Brain (organoid and tissue), 16 donors: ENCODE measurements at places on chromosomes 16 and 17. TPM values are rescaled to one million over a fixed set of nuclear protein-coding genes. Genes with fewer than 3 reads are reported as not detected.

Gene OTOA
- not detected for polyA plus RNA-seq

Gene KCNJ18
- not detected for polyA plus RNA-seq

Gene SGCA
- polyA plus RNA-seq, result 1.6 TPM

Gene PYY
- polyA plus RNA-seq, result not detected

Gene KIF2B
- polyA plus RNA-seq, result not detected

Gene KREMEN2
- 1.1 TPM for polyA plus RNA-seq

Gene CACNG3
- 13.6 TPM for polyA plus RNA-seq

Gene MPV17L
- polyA plus RNA-seq, result 2.1 TPM

- no peak for DNase-seq
These were observed at the start of gene HOXB9 for GRCh38 chr17:48626245-48627117. Gene HOXB9, minus strand, starts transcription at chr17:48626358. Its CDS starts 89 bp downstream, at chr17:48626269.

- no peak for DNase-seq
These were observed 21.9 kb downstream of the CPPED1 start for GRCh38 chr16:12781777-12782176.

DNA sequence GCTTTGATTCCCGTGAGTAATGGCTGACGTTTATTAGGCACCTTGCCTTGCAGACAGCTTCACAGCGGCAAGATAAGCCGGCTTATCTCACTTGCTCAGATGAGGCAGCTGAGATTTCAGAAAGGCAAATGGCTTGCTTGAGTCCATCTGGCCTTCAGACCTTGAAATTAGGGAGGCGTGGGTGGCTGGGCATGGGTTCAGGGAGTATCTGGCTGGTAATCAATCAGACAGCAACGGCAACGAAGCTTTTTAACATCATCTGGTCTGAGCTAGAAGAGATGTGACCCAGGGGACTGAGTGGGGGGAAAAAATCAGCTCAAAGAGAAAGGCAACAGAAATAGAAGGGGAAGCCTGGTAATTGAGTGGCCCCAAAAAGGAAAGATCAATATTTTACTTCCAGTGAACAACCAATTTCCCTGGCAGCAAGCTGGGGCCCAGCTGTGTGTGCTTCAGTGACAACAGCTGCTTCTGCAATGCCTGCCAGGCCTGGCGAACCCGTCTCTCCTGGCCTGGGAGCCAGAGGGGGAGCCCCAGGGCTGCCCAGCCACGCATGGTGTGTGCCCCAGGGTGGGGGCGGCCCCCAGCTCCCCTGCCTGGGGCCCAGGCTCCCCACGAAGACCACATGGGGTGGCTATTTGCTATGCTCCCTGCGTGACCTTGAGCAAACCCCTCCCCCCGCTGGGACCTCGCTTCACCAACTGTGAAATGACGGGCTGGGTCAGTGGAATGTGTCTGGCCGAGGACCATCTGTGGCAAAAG, 34.0 kb downstream of the RAB11FIP4 start:
- DNase-seq, result peak; percentile 56

- no peak for DNase-seq
These were observed 18.4 kb upstream of the MRPS23 start for GRCh38 chr17:57868007-57868909.

DNA sequence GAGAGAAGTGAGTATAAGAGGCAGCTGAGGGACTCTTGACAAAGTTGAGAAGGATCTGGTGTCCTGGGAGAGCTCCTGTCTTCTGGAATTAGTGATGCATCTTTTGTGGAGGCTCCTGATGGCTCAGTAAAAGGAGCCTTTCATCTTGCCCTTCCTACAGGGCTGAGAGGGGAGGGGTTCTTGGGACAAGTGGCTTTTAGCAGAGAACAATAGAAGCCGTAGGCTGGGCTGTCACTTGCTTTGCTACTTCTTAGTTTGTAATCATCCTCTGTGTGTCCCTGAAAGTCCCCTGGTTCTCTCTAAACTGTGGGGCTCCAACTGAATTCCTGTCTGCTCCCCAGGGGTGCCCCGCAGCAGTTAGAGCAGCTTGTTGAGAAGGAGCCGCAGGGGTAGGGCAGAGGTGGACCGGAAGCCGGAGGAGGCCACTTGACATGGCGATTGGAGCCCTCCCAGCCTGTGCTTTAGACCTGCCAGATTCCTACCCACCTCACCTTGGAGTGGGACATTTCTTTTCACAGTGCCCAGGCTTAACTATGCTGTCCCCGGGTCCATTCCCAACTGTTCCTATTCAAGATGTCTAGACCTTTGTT, 85.1 kb downstream of the PRKCA start:
- no peak for DNase-seq

GRCh38 chr17:72618001-72618509, 474.4 kb downstream of the SLC39A11 start:
- peak; percentile 30 for DNase-seq

DNA sequence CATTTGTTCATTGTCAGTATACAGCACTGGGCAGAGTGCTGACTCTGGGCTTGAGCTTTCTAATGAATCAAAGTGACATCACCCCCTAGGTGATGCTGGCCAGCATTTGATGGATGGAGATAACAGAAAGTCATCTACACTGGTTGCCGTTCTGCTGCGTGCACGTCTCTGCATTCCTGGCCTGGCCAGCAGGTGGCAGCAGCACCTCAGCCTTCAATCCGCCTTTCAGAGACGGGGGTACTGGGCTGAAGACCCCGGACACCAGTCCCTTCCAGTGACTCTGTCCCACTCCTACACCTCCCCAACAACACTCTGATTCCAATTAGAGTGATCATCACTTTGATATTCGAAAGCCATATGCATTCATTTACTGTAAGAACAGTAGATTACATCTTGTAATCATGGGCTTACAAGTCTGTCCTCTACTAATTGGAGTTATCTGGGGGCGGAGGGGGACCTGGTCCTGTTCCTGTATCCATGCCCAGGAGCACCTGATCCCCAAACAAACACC, 6.0 kb downstream of the CPSF4L start:
- DNase-seq, result peak; percentile 45

GRCh38 chr16:17831330-17831729, 360.6 kb upstream of the XYLT1 start:
- DNase-seq, result no peak

DNA sequence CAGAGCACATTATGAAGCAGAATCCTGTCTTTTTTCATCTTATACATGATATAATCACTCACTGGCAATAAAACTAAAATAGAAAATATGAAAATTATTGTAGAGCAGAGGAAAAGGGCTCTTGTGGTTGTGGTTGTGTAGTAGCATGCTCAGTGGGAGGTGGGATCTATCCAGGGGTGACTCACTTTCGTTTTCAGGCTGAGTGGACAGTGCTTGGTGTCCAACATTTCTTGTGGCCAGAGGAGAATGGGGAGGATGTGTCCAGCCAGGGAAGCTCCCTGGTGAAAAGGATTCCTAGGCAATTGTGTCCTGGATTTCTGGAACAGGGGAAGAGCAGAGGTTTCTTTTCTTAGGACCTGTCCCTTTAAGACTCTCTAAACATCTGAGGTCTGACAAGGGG, 31.9 kb upstream of the CPHXL start:
- DNase-seq, result no peak

DNA sequence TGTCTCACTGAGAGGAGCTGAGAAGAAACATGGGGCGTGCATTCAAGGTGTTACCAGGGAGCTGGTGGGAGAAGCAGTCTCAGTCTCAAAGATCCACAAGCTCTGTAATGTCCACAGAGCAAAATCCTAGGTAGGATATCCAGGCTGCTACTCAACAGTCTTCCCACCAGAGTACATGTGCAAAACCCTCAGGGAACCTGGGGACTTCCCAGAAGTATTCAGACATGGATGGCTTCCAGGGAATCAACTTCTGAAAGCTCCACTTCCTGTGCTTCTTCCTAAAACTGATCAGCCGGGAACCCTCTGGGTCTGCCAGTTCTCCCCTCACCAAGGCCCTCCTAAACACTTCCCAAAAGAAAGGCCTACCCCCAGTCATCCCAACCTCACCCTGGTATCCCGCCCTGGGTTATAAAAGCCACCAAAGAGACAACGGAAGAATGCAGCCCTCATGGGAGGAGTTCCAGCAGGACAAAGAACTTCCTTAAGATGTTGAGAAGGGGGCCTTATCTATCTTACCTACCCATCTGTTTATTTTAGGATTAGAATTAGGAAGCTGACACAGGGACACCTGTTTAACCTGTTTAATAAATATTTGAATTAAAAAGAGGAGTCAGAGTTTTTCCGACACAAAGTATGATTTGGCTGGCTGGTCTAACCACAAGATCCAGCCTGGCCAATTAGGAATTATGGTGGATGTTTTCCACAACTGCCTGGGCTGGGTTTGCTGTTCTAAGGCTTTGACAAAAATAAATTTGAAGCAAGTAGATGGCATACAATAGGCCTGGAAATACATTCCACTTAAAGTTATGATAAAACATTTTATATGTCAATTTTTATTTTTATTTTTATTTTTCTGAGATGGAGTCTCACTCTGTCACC, 37.0 kb downstream of the CUEDC1 start:
- no peak for DNase-seq

DNA sequence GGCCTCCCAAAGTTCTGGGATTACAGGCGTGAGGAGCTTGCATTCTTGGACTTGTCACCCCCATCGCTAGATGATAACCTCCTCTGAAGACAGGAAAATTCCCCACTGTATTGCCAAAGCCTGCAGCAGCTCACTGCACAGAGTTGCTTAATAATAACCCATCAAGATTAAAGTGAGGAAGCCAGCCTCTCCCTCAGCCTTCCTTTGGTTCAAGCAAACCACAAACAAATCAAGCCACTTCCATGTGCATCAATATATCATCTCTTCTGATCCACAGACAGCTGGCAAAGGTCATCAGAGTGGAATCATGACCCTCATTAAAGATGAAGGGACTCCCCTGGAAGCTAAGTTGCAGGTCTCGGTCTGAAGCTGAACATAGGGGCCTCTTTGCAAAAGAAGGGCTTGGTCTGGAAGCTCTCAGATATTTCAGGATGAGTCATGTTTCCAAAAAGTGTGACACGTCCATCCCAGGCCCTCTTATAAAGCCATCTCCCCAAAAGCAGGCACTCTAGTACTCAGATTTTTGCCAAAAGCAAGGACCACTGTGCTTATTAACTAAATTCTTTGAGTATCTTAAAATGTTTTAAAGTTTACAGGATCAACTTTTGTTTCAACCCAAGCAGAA, 4.8 kb downstream of the EMP2 start:
- no peak for DNase-seq

DNA sequence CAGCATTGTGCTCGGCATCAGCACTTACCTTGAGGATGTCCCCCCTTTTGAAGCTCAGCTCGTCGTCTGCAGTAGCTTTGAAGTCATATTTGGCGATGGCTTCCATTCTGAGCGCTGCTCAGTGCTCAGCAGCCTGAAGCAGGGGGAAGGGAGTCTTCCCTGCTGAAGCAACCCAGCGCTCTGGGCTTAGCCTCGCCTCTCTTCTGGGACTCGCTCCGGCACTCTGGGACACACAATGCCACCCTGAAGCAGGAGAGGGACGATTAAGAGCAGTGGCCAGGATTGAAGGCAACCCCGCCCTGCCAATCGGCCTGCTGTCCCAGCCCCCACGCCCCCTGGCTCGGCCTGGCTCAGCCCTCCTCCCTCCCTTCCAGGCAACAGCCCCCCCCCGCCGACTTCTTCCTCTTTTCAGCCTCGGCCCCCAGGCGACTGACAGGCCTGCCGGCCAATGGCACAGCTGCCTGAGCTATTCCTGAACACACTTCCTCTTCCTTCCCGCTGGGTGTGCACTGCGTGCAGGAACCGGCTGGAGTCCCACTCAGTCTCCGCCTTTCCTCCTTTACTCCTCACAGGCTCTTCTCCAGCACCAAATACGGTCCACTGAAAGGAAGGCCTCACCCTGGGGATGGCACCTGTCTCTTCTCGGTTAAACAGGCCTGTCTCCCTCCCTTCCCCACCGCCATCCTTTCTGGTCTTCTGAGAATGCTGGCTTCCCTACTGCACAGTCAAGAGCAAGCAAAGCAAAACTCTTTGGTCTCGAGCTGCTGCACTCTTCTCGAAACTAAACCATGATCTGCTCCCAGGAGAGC, 11.8 kb downstream of the GRB2 start:
- peak; percentile 99 for DNase-seq

GRCh38 chr17:7260651-7261378, 1.5 kb downstream of the CLDN7 start:
- DNase-seq, result no peak

- DNase-seq, result peak; percentile 80
These were observed 60.5 kb downstream of the CREBBP start for GRCh38 chr16:3819746-3820724.

DNA sequence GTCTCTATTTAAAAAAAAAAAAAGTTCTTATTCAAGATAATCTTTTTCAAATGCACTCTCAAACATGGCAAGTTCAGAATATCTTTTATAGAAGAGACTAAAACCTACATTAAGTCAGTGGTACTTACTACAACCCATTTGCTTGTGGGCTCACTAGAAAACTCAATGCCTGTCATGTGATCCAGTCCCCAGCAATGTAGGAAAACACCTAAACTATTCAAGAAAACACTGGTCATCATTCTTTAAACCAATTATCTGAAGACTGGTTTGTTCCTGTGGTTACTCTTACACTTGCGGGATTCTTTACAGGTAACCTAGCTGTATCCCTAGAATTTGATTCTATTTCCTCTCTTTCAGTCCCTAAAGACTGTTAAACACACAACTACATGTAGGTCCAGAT, 19.6 kb downstream of the MED13 start:
- no peak for DNase-seq

GRCh38 chr16:84950906-84951305, 60.4 kb downstream of the ZDHHC7 start:
- no peak for DNase-seq

DNA sequence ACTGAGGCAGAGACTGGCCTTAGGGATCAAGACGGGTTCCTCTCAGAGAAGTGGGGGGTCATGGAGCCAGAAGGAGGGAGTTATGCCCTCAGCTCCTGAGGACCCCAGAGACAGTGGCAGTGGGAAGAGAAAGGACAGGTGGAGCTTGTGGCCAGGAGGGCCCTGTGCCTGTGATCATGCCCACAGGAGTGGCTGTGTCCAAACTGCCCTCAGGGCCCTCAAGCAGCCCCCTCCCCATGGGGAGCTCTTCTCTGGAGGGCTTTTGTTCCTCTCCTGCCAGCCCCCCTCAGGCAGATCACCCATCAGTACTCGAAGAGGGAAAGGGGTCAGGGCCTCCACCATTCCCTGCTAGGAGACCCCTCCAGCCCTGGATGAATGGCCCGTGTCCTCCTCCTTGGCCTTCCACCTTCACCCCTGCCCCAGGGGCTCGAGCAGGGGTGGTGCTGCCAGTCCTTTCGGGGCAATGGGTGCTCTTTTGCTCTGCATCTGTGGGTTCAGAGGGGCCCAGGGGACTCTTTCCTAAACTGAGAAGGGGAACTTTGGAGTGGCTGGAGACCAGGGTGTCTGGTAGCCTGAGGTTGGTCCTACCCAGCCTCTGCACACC, 52.7 kb downstream of the BEAN1 start:
- no peak for DNase-seq

DNA sequence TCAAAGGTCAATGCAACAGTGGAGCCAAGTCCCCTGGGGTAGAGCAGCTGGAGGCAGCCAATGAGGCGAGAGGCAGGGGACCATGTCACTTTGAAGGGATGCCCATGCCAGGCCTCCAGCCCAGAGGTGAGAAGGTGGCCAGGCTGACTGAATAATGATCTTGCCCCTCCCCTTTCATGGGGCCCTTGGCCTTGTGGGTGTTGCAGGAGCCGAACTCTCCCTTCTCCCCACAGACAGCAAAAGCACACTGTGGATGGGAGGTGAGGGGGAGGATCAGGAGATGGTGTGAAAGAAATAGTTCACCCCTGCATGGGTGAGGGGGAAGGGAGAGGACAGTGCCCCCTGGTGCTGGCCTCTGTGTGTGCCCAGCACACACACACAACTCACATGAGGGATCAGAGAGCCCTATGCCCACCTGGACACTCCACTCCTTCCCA, 15.8 kb upstream of the TBX21 start:
- DNase-seq, result no peak

GRCh38 chr16:57646388-57647039, 18.1 kb downstream of the ADGRG1 start:
- DNase-seq, result no peak
